MCF 10A (cell line): ENCODE measurements at places on chromosomes 2 and 18.

- no peak for DNase-seq
Measured at GRCh38 chr2:219056176-219056895, 4.4 kb downstream of the IHH start.

DNA sequence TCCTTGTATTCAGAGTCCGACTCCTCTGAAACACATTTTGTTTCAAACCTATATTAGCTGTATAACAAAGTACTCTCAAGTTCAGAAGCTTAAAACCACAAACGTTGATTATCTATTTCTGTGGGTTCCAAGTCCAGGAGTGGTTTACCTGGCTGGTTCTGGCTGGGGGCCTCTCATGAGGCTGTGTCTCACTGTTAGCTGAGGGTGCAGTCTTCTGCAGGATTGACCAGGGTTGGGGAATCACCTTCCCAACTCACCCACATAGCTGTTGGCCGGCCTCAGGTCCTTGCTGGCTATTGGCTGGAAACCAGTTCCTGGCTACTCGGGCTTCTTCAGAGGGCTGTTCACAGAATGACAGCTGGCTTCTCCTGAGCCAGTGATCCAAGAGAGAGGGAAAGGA, 18.0 kb upstream of the ATIC start:
- no peak for DNase-seq

DNA sequence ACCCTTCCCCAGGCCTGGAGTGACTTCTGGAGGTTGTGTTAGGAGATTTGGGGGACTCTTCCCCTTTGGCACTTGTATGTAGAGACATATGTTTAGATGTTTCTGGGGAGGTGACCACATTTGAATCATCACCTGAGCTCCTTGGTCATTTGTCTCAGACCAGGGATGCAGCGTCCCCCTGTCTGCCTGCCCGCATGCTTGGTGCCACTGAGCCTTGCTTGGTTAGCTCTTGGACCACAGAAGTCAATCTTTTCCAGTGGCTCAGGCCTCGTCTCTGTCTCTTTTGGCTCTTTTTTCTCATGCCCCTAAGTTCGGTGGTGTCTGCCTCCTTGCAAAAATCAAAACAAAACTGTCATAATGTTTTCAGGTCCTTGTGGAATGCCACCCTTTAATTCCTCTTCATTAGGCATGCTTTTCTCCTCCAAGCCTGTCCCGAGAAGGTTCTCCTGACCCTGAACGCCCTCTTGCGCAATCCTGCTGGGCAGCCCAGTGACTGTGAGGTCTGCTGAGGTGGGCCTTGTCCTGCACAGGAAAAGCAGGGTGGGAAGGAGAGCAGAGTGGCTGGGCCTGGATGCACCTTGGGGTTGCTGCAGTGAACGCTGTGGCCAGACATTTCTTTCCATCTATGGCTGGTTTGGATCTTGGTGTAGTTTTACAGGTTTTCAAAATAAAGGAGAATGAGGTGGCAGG, 24.9 kb downstream of the GLI2 start:
- DNase-seq: no peak

DNA sequence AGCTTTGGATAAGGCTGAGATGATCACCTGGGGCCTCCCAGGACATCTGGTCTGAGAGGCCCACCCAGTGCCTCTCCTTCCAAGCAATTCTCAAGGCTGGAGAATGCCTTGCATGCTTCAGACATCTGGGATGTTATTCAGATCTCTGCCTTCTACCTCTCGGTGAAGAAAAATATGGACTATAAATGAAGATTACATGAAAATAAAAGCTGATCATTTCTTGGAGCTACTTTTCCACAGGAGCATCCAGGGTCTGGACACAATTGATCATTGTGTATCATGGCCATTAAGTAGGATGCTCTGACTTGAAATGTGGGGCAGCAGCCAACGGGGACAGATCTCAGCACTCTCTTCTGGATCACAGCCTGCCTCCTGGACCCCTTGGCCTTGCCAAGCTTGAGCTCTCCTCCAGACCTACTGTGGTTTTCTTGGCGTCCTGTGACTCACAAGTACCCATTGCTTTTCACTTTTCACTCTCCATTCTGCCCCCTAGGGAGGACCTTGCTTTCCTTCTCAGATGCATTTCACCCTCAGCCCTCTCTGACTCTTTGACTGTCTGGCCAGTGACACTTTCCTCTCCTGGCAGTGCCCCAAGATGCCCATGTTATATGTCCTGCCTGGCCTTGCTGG, 203.1 kb downstream of the INSIG2 start:
- DNase-seq: peak; percentile 14

DNA sequence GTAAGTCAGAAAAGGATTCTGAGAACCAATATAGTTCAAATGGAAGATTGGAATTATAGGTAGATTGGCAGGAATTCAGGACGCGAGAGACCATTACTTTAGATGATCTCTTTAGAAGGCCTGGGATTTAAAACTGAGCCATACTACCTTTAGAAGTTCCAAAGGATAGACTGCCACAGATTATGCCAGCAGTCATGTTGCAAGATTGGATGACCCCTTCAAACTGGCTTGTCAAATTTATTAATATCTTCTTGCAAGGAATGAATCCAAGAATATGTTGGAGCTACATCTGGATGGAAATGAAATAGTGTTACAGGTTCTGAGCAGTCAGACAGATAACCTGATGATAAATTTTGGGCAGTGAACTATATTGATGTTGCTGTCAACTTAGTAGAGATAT, 22.0 kb downstream of the BABAM2 start:
- no peak for DNase-seq
